ENCODE measurements at places on chromosomes 1 and 21. TPM values are rescaled to one million over a fixed set of nuclear protein-coding genes. Genes with fewer than 3 reads are reported as not detected.

The FCGR2B gene
- total RNA-seq = 14.5 TPM

The TDRD5 gene
- not detected for total RNA-seq

The FCRL3 gene
- total RNA-seq = not detected

The CZIB gene
- 28.9 TPM for total RNA-seq

The MYBPH gene
- not detected for total RNA-seq

The AGO1 gene
- 24.2 TPM for total RNA-seq

The PAFAH2 gene
- total RNA-seq = 1.3 TPM

The IFT25 gene
- not detected for total RNA-seq

The SLAMF9 gene
- not detected for total RNA-seq

The TEDDM1 gene
- not detected for total RNA-seq

The MMEL1 gene
- total RNA-seq = not detected

The SLC26A9 gene
- total RNA-seq = not detected

Data from ascending aorta (tissue), 2 donors.